ENCODE measurements at places on chromosomes 7 and 10.
A peak's percentile ranks its signal among the peaks of the same experiment; 100 is the strongest.

DNA sequence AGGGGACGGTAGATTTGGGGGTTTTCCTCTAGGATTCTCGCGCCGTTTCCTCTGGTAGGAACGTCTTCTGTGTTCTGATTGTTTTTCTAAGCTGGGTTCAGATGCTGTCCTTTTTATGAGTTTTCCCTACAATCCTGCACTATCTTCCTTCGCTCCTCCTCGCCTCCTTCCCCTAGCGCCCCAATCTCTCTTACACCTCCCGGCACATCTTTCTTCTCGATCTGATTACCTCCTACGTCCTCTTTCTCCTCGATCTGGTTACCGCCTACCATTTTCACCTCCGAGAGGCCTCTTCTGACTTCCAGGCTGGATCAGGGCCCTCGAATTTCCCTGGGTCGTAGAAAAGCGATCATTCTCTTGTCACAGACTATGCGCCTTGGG is 413 bp downstream of the BUD31 start:
- DNase-seq, result no peak

DNA sequence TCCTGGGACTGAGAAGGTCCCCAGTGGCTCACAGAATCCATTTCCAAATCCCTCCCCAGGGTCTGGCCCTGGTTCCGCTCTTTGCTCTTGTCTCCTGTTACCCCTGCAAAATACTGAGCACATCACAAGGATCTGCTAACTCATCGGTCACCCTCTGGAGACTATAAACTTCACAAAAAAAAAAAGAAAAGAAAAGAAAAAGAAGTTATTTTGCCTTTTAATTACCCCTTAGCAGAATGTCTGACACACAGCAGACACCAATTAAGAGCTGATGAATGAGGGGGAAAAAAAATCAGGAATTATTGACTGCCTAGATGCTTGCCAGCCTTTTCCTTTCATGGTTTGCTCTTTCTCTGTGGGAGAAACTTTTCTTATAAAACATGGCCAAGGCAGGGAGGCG is 578.7 kb downstream of the GRID1 start:
- no peak for DNase-seq

DNA sequence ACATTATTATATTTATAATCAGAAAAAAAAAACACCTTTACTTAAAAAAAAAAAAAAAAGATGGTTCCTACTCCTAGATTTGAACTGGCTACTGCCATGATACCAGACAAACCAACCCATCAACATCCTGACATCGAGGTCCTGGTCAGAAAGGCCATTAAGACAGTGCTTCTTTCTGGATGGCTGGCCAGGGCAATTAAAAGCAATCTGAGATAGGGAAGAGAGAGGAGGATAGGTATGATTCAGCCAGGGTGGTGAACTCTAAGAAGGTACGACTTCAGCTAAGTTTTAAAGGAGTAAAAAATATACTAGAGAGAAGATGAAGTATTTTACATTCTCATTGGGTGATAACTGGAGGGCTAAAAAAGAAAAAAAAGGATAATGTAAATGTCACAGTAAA is 139.0 kb downstream of the DOCK4 start:
- DNase-seq, result no peak

- peak; percentile 77 for DNase-seq
These were observed 543.2 kb upstream of the SEMA3D start for GRCh38 chr7:85730012-85730411.

DNA sequence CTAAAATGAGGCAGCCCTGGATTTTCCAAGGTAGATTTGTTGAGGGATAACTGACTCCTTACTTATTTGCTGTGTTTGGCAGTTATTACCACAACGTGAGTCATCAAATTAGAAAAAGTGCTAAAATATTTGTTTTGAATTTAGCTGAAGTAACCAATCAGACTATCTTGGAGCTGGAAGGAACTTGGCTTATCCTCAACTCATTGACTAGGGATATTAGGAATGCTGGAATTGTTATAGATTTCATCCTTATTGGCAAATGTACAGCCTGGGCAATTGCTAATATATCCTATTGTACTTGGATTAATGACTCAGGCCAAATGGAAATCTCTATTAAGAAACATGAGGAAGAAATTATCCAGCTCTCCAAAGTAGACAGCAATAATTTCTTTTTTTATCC is 1189.0 kb upstream of the LRRN3 start:
- DNase-seq, result no peak

All from COR-L47 (cell line).